ENCODE measurements at places on chromosomes 6 and 20.

GRCh38 chr6:36616893-36617521, 22.8 kb downstream of the SRSF3 start:
- DNase-seq = no peak

- DNase-seq = no peak
Measured at GRCh38 chr6:5199283-5199682, 61.5 kb downstream of the LYRM4 start.

- no peak for DNase-seq
Measured at GRCh38 chr20:5150226-5151076, 23.6 kb downstream of the CDS2 start.

DNA sequence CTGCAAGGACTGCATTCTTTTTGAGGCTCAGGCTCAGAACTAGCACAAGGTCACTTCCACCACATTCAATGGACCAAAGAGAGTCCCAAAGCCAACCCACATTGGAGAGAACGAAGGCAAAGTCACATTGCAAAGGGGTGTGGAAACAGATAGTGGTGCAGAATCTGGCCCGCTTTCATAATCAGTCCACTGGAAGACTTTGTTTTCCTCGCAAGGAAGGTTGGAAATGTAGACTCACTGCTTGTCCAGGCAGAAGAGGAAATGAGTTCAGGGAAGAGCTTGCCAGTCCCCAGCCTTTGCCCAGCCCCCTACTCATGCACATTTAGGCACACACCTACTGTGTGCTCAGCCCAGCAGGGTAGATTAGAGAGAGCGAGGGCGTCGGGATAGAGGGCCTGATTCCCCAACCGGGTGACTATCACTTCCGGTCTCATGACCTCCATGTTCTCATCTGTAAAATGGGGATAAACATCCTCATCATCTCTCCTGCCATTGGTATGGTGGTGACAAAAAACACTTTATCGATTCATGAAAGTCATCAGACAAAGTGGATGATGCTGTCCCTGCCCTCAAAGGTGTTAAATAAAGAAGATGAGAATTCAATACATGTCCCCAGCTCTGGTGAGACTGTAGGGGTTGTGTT, 24.3 kb upstream of the CCN5 start:
- DNase-seq = no peak

DNA sequence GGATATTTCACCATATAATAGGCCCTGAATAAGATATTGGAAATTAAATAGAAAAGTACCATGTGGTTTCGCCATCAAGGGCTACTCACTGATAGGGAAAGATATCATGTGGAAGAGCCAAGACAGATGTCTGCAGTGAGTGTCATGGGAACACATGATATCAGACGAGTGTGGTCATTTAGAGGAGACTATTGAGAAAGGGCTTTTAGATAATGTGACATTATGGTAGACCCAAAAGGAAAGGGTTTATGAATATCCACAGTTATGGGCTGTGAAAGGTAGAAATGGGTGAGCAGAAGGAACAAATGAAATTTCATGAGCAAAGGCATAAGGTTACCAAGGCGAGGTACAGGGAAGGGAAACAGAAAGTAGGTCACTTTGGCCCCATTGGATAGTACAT, 182.3 kb upstream of the PRSS16 start:
- DNase-seq = no peak

- DNase-seq = no peak
Measured at GRCh38 chr20:37355252-37356180, 9.6 kb downstream of the SRC start.

- no peak for DNase-seq
Measured at GRCh38 chr6:39791850-39792539, at the start of gene DAAM2. Gene DAAM2, plus strand, starts transcription at chr6:39792376. Its CDS starts 63,927 bp downstream, at chr6:39856303.

DNA sequence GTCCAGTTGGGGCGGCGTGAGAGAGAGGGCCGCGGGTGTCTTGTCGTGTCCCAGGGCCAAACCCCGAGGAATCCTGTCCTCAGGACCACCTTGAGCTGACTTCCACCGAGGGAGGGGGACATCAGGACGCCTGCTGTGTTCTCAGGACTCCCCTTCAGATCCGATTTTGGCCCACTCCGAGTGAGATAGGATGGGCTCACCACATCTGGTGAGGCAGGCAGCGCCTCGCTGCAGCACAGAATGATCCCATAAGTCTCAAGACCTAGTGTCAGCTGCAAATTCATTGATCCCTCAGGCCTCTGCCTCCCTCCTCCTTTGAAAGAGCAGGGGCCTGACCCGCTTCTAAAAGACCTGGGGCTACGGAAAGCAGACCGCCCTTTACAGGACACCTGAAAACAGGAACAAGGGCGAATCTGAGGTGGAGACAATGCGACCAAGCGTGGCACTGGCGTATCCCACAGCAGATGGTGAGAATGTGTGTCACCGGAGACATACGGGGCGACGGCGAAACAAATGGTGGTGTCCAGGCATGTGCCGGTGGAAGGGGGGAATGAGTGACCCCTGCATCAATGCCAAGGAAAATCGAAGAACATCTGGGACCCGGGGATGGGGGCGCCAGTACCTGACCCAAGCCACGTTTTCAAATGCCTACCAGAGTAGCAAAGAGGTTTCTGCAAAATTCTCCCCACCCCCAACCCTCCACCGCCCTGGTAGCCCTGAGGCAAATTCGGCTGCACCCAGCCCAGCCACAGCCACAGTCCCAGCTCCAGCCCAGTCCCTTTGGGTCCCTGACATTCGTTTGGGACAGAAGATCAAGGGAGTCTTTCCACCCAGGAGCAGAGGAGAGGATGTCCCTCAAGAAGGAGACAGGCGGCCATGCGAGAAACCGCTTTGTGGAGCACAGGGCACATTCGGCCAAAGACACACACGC, 162.1 kb upstream of the ZNF337 start:
- no peak for DNase-seq

DNA sequence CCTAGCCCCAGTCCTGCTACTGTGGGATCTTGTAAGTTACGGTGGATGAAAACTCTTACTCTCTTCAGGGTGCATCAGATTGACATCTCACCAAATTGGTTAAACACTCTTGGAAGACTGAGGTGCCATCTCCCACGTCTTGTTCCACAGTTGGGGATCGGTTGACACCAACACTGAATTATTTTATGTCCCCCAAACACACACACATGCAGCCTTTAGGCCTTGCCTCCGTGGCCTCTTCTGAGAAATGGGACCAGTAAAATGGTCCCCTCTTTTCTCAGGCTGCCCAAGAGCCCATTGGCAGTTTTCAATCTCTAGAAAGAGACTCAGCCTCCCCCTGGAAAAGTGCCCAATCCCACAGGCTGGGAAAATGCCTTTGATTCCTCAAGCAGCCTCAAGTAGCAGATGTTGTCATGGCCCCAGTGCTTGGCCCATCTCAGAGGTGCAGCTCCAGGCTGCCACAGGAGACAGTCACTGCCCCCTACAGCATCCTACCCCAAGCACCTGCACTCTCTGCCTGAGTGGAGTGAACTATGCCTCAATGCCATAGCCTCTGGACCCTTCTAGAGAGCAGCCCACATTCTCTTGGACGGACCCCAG, 163.9 kb downstream of the ANKRD60 start:
- DNase-seq = no peak

GRCh38 chr6:36729161-36729524, 31.5 kb downstream of the RAB44 start:
- no peak for DNase-seq

DNA sequence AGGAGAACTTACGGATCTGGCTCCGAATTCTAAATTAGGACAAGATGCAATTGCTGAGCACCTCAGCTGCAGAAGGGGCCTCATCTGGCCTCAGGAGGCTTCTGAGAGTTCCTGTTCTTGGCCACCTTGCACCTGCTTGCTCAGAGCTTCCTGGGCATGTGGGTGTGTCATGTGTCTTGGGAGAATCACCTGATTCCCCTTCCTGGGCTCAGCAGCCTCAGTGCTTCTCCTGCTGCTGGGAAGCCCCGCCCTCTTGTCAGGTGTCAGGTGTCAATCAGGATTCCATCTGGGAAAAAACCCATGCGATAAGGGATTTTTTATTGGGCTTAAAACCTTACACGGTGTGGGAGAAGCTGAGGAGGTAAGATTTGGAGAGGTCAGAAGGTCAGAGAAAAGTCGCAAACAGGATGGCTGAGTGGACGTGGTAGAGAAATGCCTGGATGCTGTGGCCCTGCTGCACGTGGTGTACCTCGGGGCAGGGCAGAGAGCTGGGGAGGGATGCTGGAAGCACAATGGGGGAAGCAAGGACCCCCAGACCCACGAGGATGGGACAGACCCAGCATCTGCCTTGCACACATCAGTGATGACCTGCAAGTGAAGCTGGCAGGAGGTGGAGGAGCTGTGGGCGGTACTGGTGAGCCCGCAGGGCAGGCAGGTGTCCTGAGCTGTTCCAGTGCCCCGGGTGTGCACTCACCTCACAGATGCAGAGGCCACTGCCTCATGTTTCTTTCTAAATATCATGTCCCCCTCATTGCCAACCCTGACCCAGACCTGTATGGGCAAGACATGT, 170.8 kb downstream of the CDH4 start:
- no peak for DNase-seq

- no peak for DNase-seq
Measured at GRCh38 chr6:170374571-170375444, 68.2 kb downstream of the FAM120B start.

DNA sequence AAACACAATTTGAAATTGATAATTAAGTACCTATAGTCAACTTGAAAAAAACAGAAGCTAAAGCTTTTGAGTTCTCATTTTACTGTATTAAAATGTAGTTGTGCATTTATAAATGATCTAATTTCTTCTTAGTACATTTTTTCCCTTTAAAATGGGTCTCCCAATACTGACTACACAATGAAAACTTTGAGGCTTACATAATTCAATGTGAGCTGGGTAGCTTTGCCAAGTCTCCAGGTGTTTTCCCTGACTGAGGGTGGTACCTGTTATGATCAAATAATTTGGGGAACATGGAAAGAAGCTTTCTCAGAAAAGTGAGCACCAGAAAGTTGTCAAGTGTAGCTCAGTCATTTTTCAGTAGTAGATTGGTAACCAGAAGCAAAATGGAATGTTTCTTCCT, 74.3 kb downstream of the ARMC2 start:
- no peak for DNase-seq

DNA sequence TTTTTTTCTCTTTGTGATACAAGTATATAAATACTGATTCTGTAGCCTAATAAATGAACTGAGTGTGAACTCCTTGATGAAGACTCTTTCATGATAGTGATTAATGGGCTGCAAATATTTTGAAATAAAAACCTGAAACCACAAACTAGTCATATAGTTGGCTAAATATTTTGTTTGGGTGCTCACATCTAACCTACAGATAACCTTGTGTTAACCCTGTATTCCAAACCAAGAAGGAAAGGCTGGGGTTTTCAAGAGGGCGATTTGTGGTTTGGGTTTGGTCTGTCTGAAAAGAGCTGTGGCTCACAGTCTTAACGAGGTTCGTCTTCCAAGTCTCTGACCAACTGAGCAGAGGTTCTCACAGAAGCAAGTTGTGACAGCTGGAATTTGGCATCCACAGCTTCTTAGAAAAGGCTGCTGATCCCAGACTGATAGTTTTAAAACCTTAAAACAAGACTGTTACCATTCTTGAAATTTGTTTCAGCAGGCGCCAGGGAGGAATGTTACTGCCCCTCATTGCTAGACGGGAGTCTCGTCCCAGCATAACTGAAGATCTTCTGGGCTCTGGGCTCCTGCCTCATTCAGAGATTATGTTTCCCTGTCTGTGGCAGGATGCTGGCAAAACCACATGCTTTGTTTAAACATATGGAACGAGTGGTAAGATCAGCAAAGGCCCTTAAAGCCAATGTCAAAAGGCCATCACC, 736.4 kb upstream of the MARCKS start:
- DNase-seq = no peak

DNA sequence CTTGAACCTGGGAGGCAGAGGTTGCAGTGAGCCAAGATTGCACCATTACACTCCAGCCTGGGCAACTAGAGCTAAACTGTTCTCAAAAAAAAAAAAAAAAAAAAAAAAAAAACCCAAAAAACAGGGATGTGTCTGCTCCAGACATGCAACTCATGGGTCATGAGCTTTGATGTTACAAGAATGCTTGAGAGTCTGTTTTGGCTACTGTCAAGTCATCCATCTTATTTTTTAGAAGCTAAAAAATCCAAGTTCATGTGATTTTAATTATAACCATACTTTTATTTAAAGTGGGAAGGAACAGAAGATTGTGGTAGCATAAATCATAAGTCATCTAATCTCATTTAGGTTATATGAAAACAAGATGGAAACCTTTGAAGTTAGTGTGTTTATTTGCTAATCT, 120.6 kb downstream of the PDE7B start:
- DNase-seq = no peak

DNA sequence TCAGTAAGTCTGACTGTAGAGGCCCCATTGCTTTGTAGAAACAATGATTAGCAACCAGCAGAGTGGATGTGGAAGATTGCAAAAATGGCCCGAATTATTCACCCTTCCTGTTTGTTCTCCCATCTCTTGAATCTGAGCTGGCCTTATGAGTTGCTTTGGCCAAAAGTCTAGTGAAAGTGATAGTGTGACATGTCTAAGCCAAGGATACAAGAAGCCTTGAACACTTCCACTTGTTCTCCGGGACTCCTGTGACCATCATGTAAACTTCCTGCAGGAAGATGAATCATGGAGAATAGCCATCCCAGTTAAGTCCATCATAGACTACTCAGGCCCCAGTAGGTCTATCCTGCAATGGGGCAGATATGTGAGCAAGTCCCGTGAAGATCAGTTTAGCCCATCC, 252.0 kb upstream of the JAG1 start:
- no peak for DNase-seq

- DNase-seq = no peak
Measured at GRCh38 chr6:67689329-67689728, 945.8 kb upstream of the ADGRB3 start.

DNA sequence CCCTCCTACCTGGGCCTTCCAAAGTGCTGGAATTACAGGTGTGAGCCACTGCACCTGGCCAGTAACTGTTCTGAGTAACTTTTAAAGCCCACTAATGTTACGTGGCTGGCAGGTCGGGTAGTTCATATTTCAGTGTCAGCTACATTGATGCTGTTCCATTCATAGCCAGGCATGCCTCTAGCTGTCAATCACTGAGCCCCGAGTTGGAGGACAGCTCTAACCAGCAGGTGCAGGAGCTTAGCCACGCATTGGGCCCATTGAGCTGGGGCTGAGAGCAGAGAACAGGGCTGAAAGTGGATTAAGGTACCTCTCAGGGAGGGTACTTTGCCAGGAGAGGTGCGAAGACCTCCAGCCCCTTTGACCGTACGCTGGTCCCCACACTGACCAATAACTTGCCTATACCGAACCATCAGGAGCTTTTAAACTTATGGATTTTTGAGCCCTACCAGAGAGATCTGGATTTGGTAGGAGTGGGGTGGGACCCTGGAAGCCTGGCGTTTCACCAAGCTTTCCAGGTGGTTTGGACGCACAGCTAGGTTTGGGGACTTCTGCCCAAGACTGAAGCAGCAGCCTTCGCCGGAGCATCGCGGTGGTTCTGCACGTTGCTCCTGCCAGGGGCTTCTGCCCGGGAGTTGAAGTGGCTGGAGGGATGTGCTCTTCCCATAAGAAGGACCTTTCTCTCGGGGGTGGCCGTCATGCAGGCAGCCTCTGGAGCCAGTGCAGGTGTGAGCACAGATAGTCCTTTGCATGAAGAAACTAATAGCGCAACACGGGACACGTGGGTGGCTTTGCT, 82.6 kb downstream of the SERAC1 start:
- DNase-seq = no peak

DNA sequence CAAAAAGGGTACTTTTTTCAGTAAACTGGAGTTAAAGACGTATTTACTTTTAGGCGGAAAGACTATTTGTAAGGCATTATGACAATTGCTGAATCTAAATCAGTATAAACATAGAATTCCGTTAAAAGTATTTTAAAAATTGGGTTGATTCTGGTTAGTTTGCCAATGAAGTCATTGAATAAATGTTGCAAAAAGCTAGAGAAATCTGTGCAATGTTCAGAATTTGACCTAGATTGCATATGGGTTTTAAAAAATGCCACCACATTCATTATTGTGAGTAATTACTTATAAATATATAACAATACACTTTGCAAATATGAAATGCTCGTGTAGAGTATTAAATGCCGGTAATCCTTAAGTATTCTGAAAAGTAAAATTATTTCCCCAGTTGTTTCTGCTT, 116.5 kb upstream of the EEF1E1 start:
- no peak for DNase-seq

Data from stimulated activated CD4-positive, alpha-beta T cell treated with anti-CD3 and anti-CD28 coated beads, Interleukin-1b, Interleukin-23, amount 100 ng/mL, for 1 hour (primary cell).